G401 (cell line): ENCODE measurements at places on chromosomes 2 and 18.

- no peak for DNase-seq
These were observed 264.5 kb downstream of the NDUFA10 start for GRCh38 chr2:239760596-239760995.

DNA sequence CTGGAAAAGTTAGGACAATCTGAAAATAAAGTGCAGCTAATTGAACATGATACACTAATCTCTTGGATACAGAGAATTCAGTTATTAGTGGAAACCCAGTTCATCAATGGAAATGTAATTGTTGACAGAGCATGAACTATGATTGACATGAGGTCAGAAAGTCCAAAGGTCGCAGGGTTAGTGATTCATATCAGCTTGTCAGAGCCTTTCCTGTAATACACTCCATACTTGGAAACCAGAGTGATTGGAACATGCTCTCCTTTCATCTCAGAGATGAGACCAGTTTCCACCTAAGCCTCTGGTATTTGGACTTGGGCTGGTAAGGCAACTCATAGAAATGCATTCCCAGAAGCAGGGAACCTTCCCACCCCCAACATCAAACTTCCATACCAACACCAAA, 8.5 kb upstream of the NCKAP5 start:
- no peak for DNase-seq

- no peak for DNase-seq
These were observed 19.9 kb downstream of the COX7A2L start for GRCh38 chr2:42340938-42341636.

DNA sequence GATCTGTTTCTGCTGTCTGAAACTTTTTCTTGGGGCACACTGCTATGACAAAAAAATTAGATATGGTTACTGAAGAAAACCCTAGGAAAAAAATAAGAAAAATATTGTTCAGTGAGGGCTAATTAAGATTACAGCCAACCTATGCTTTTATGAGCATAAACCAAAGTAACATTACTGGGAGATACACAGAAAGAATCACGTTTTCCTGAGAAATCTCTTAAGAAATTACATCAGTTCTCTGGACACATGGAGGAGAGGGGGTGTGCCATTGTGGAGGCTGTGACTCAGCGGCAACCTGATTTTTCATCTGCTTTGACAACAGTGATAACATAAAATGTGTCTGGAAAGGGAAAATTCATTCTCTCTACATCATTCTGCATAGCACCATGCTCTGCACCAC, 13.4 kb upstream of the NMI start:
- DNase-seq: no peak

DNA sequence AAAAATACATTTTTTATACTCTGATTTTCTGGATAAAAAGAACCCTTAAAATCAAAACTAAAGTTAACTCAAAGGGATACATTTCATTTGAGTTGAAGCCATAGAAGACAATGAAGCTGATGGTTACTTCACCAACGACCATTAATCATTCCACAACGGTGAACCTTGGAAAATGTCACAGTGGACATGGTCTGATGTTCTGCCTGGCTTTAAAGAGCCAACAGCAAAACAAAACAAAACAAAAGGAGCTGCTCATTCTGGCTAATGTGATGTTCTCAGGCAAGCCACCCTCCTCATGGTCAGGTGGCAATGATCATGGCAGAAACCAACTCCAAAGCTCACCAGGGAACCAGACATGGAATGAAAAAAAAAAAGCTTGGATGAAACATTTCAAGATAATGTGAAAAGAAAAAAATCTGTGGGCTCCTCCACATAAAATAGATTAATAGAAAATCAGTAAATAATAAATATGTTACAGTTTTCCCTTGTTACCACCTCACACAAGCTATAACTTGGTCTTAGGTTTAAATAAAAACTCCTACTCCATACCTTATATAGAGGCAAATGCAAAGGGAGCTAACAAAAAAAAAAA, 90.1 kb upstream of the SERTAD2 start:
- DNase-seq: no peak
